ENCODE measurements at places on chromosomes 12 and 14. TPM values are rescaled to one million over a fixed set of nuclear protein-coding genes. Genes with fewer than 3 reads are reported as not detected.

DNA sequence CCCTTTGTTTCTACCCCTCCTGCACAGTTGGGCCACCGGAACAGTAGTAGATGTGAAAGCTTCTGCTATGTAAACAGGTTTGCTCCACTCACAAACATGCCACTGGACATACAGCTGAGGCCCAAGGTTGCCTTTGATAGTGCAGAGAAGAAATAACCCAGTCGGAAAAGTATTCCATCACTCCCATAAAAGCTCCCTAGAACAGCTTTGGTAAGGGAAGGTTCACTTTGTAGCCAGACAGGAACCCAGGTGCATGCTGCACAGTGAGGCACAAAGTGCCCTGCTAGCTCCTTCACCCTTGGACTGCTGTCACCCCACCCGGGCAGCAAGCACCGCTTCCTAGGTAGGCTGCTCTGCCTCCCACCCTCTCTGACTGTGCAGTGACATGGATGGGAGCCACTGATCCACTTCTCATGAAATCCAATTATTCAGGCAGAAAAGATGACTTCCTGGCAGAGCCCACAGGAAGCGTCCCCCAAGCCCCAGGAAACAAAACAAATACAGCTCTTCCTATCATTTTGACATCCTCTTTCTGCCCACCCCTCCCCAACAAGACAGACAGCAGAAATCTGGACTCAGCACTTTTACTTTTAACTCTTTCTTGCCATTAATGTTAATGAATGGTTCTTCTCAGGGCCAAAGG, 100.2 kb downstream of the SRGAP1 start:
- DNase-seq: peak; percentile 96

DNA sequence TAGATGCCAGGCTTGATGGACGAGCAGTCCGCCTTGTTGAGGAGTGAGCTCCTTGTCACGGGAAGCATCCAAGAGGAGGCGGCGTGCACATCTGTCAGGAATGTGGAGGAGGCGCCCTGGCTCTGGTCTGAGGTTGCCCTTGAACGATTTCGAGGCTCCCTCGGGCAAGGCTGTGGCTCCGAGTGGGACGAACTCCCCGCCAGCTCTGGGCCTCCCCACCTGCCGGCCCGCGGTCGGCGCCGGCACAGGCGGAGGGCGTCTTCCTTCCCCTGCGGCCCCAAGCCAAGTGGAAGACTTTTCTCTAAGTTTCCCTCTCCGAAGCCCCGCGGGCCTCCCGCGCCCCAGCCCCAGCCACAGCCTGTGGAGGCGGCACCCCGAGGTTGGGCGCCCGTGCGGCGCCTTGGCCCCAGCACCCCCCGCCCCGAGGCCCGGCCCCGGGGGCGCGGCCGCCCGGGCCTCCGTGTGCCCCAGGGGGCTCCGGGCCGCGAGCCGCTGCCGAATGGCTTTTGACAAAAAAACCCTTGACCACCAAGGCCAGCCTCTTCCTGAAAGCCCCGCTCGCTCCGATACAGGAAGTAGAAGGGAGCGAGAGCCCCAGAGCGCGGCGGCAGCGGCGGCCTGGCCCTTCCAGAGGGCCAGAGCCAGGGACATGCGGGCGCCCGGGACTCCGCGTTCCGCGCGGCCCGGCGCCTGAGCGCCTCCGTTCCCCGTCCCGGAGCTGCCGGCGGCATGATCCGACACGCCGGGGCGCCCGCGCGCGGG, at the start of gene RIN3:
Gene RIN3 (plus strand): TSS at position 578 of the 762 bp plus-strand sequence. CDS start 152 bp downstream, at position 730.
- DNase-seq: peak; percentile 52

DNA sequence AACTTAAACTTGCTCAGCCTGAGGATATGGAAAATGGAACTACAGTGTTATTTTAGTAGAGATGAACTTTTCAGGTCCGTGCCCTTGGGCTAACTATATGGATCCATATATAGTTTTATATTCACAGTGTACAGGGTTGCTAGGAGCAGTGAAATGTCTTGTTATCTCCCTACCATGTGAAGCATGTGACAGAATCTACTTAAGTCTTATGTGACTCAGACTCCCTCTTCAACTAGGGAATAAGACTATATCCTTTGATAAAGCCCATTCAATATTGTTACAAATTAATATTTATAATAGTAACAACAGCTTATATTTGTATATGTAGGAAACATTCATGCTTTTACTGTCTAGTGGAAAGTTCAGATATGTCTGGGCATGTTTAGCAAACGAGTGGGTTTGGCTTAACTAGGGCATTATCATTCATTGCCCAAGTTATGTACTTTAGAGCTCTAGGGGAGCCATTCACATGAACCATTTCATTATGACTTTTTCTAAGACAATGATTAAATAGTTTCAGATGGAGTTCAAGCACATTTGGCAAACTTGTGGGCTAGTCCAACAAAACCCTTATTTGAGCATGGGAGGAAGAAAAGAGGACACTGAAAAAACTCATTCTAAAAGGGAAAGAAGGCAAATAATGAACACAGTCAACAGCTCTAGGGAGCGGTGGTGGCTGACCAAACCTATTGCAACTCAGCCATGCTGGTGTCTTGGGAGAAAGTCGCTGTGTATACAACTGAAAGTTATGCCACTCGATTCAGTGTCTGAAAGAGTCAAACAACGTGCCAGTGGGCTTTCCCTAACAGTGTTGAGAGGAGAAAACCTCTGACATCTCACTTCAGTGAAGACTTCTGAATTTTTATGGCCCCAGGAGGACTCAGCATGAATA, 305.9 kb upstream of the G2E3 start:
- no peak for DNase-seq

Gene NUAK1
- 1.3 TPM for total RNA-seq
